ENCODE measurements at places on chromosomes 5 and 9.

DNA sequence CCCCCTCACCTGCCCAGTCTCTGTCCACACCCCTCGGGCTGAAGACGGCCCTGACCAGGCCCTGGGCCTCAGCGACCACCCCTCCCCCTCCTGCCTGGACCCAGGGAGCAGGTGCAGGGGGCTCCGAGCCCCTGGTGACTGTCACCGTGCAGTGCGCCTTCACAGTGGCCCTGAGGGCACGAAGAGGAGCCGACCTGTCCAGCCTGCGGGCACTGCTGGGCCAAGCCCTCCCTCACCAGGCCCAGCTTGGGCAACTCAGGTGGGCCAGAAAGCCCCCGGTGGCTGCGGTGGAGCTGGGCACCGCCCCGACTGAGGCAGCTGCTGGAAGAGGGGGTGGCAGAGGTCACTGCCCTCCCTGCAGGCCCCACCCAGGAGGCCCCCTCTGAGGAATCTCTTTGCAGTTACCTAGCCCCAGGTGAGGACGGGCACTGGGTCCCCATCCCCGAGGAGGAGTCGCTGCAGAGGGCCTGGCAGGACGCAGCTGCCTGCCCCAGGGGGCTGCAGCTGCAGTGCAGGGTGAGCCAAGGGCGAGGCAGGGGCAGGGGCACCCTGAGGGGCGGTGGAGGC lies 7.7 kb downstream of the ENTPD8 start:
- no peak for DNase-seq

GRCh38 chr5:100615362-100615761 lies 80.2 kb downstream of the FAM174A start:
- no peak for DNase-seq

GRCh38 chr9:136059321-136059791 lies 35.7 kb downstream of the NACC2 start:
- no peak for DNase-seq

GRCh38 chr5:96434201-96434645 lies 1.2 kb upstream of the PCSK1 start:
- peak; percentile 78 for DNase-seq

GRCh38 chr5:165617491-165617890 lies 2112.1 kb downstream of the MAT2B start:
- no peak for DNase-seq

- no peak for DNase-seq
These were observed 66.5 kb downstream of the LHX2 start for GRCh38 chr9:124077915-124078572.

DNA sequence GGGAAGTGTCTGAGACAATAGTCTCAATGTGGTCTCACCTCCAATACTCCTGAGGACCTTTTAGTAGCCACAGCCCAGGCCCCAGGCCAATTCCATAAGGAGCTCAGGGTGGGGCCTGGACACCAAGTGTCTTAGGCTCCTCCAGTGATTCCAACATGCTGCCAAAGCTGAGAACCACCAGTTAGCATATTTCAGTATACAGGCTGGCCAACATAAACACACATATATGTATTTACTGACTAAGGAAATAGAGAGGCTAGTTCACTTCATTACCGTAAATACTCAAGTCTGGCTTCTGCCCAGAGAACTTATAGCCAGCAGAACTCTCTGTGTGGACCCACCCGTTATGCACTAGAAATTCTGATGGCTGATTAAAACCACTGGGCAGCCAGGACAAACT lies 24.1 kb downstream of the S1PR3 start:
- DNase-seq, result no peak

DNA sequence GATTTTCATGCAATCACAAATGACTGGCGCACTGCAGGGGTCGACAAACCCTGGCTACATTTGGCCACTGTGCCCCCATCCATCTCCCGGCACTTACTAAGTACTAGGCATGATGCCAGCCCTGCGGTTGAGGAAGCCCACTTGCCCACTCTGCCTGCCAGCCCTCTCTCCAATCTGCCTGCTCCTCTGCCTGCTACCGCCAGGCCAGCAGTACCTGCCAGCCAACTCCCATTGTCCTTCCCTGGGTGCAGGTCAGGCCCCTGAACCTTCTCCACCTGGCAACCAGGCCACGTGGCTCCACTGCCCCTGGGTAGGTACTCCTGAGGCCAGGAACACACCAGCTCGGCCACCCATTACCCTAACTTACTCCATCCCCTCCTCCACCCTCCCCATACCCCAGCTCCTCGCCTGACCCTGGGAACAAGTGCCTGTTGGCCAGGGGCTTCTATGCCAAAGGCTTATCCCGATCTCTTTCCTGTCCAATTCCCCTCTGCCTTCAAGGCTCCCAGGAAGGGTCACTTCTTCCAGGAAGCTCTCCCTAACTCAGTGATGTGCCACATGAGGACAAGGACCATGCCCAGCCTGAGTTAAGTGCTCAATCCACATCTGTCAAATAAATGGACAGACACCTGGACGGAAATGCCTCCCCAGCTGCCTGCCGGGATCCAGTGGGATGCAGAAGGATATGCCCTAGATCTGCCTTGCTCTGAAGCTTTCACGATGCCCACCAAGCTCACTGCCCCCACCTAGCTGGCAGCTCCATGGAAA lies 6.6 kb downstream of the EEIG1 start:
- DNase-seq, result no peak

GRCh38 chr5:168135897-168136296 lies 155.5 kb upstream of the WWC1 start:
- DNase-seq, result no peak

GRCh38 chr9:128412120-128412790 lies 8.4 kb upstream of the CERCAM start:
- peak; percentile 89 for DNase-seq

GRCh38 chr5:85441156-85441555 lies 1056.5 kb upstream of the EDIL3 start:
- DNase-seq, result no peak

DNA sequence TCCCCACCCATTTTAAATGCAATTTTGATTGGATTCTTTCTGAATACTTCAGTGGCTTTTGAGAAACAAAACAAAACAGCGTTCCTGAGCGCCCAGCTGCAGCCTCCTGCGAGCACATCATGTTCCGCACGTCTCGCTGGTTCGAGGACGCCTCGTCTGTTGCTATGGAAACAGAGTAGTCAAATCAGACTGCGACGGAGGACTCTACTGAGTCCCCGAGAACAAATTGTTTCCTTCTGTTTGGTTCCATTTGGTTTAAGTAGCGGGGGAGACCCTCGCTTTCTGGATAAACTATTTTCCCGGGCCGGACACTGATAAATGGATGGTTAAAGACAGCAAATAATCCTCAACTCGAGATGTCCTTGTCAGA lies 69.0 kb downstream of the SLC28A3 start:
- DNase-seq, result peak; percentile 87

DNA sequence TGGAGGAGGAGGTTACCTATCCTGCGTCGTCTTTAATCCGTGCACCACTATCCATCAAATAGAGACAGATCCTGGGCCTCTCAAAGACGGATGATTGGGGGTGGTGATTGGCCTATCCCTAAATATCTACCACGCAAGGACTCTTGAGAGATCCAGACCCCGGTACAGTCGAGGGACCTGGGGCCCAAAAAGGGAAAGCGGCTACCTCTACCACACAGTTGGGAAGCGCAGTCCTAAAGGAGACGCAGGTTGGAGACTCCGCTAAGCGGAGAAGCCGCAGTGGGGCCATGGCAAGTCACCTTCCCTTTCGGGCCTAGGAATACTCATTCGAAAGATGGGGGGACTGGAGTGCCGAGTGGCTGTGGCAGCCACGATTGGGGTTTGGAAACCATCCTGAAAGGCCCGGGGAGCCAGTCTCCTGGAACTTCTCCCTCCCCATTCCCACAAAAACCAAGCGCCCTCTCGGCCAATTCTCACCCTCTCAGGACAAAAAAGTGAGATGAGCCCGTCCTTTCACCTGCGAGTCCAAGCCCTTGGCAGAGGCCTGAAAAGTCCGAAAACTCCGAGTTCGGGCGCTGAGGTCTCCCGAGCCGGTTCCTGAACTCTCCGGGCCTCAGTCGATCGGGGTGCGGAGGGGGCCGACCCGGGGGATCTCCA lies 499 bp upstream of the FOXE1 start:
- DNase-seq, result peak; percentile 51

DNA sequence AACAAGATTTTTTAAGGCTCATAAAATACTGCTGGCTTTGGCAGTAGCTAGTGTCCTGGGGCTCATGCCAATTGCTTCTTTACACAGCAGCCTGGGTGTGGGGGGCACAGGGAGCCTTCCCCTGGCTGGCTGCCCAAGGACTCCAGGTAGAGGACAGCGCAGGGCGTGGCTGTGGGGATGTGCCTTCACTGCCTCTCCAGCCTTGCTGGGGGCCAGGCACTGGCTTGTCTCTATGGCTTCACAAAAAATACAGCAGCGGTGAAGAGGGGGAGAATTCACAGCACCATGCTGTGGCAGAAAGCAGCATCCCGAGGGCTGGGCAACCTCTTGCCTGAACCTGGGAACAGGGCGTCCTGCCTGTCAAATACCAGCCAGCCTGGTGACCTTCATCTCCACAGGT lies 57.4 kb downstream of the DAP start:
- DNase-seq, result no peak

DNA sequence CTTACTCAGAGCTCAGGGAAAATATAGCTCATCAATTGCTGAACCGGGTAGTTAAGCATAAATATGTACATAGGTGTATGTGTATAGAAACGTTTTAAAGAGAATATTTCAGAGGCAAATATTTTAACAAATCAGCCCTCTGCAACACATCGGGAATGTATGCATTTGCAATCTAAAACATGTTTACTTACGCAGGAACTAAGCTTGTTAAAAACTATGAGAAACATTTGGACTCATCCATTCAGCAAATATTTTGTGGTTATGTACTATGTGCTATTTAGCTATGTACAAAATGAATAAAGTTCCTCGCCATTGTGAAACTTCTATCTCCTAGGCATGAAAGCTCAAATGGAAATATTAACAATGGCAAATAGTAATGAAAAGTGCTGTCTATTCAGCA lies 469.9 kb downstream of the ARHGEF28 start:
- DNase-seq, result no peak

- no peak for DNase-seq
These were observed 9.7 kb downstream of the MYO10 start for GRCh38 chr5:16926417-16926816.

DNA sequence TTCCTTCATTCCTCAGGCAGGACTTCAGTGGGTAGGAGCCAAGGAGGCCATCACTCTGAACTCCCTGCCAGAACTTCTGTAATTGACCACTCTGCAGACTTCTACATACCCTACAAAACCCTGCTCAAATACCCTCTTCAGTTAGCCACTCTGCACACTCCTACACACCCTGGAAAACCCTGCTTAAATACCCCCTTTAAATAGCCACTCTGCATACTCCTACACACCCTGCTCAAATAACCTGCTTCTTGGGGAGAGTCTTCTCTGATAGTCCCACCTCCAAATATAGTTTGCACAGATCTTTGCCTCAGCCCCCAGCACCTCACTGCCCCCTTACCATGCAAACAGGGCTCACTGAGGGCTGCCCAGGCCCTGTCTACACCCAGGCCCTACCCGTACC lies 18.6 kb upstream of the CARD19 start:
- no peak for DNase-seq

- no peak for DNase-seq
These were observed 174.8 kb downstream of the SLF1 start for GRCh38 chr5:94793113-94793815.

DNA sequence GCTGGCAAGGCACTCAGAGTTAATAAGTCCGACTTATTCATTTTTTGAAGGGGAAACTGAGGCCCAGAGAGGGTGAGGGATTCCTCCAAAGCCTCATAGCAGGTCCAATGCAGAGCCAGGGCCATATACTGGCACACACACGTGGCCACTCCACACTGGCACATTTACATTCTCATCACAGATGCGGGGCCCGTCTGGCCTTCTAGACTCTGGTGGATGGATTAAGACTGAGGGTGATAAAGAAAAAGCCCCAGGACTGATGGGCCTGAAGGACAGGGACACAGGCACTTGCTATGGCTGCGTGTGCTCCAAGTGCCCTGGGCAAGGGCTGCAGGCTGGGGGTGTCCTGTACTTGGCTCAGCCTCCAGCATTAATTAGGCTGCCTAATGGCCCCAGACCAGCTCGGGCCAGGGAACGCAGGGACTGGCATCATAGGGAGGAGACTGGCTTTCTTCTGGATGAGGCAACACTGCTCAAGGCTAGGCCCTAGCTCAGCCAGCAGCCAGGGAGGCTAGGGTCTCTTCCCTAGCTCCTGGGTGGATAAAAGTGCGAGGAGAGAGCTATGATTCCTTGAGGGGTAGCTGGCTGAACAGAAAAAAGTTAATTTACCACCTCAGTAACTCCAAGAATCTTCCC lies 28.5 kb upstream of the CSF1R start:
- no peak for DNase-seq

DNA sequence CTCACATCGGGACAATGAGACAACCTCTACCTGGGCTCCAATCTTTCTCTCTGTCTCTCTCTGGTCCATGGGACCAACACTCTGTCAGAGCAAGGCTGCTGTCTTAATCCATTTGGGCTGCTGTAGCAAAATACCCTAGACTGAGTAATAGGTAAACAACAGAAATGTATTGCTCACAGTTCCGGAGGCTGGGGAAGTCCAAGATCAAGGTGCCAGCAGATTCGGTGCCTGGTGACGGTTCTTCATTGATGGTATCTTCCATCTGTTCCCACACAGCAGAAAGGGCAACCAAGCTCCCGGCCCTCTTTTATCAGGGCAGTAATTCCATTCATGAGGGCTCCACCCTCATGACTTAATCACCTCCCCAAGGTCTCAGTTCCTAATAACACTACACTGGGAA lies 61.3 kb upstream of the SPOCK1 start:
- DNase-seq, result no peak

GRCh38 chr5:140365941-140366340 lies 5.9 kb downstream of the SLC4A9 start:
- DNase-seq, result no peak

- no peak for DNase-seq
These were observed 61.0 kb upstream of the SPTLC1 start for GRCh38 chr9:92176068-92176799.

DNA sequence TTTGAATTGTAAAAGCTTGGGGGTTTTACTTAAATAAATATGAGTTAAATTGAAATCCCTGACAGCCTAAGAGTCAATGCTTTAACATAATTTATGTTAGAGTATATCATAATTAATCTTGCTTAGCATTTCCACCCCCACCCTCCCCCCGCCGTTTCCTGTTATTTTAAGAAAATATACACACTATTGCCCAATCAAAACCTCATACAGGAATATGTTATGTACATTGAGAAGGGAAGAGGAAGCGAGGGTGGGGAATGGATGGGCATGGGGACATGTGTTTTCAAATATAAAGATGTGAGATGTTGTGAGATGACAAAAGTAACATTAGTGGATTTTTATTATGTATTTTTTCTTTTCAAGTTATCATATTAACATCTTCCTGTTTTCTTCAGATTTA lies 561.1 kb upstream of the MEF2C start:
- no peak for DNase-seq
